ENCODE measurements at places on chromosomes 4 and X. TPM values are rescaled to one million over a fixed set of nuclear protein-coding genes. Genes with fewer than 3 reads are reported as not detected.

KIF4A gene
- total RNA-seq, result 23.8 TPM

CCNA2 gene
- total RNA-seq, result 97.6 TPM

DDX53 gene
- total RNA-seq, result not detected

ITGB1BP2 gene
- total RNA-seq, result 1.2 TPM

TEX13D gene
- total RNA-seq, result not detected

LEF1 gene
- total RNA-seq, result 0.28 TPM

BCAP31 gene
- total RNA-seq, result 240 TPM

ARHGAP36 gene
- total RNA-seq, result not detected

DCLK2 gene
- 3.3 TPM for total RNA-seq

SPACA5 gene
- total RNA-seq, result not detected

AR gene
- 1.5 TPM for total RNA-seq

NSDHL gene
- 24.2 TPM for total RNA-seq

DAPP1 gene
- not detected for total RNA-seq

TEX13B gene
- not detected for total RNA-seq

SRPK3 gene
- 0.85 TPM for total RNA-seq

MAGEB2 gene
- total RNA-seq, result not detected

CENPVL1 gene
- not detected for total RNA-seq

ZFX gene
- total RNA-seq, result 38.3 TPM

PPARGC1A gene
- 0.38 TPM for total RNA-seq

SHROOM2 gene
- total RNA-seq, result 0.19 TPM

Measured in regular cardiac myocyte (primary cell).